T-helper 1 cell (primary cell): ENCODE measurements at places on chromosomes 4 and X.

GRCh38 chr4:47690611-47691010 lies 147.3 kb downstream of the CORIN start:
- no peak for DNase-seq

DNA sequence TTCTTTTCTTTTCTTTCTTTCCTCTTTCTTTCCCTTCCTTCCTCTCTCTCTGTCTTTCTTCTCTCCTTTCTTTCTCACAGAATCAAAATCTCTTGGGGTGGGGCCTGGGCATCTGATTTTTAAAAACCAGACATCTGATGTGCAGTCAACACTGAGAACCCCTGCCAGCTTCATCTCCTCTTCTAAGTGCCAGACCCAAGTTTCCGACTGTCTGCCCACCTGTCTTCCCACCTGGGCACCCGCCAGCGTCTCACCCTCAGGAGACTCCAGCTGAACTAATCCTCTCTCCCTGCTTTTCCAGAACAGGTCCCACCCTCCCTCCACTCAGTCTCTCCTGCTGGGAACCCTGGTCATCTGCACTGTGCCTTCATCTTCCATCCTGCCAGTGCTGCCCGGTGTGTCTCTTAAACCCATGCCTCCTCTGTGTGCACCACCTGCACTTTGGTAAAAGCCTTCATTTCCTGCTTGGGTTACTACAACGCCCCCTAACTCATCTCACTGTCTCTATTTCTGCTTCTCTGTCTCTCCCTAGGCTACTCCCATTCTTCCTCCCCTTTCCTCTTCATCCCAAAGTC lies 2.8 kb downstream of the SOD3 start:
- no peak for DNase-seq

GRCh38 chrX:65925592-65925991 lies 114.3 kb downstream of the VSIG4 start:
- DNase-seq = no peak

DNA sequence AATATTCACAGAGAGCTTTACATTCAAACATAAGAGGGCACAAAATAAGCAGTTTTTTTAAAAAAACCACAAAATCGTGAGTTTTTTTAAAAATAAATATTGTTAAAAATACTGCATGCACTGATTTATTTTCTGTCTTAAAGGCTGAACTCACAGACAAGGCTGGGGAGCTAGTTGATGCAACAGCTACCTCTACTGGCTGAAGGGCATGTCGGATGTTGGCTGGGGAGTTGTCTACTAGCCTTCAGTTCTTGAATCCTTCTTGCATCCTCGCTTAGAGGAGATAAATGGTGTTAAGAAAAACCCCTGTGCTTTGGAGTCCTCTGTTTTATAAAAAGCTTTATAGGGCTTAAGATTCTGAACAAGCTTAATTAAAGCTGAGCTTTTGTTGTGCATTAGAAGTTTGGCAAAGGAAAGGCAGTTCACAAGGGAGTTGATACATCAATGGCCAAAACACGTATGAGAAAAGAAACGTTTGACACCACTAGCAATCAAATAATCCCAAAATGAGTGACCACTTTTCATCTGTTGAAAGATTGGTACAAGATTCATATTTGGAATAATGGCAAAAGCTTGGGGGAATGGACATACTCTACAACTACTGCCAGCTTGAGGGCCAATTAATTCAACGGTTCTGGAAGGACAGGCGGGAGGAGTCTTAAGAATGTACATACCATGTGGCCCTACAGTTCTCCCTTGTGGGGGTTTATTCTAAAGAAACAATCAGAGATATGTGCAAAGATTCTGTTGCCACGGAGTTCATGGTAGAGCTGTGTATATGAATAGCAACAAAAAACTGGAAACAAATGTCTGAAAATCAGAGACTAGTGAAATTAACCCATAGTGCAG lies 94.7 kb downstream of the SEL1L3 start:
- no peak for DNase-seq

DNA sequence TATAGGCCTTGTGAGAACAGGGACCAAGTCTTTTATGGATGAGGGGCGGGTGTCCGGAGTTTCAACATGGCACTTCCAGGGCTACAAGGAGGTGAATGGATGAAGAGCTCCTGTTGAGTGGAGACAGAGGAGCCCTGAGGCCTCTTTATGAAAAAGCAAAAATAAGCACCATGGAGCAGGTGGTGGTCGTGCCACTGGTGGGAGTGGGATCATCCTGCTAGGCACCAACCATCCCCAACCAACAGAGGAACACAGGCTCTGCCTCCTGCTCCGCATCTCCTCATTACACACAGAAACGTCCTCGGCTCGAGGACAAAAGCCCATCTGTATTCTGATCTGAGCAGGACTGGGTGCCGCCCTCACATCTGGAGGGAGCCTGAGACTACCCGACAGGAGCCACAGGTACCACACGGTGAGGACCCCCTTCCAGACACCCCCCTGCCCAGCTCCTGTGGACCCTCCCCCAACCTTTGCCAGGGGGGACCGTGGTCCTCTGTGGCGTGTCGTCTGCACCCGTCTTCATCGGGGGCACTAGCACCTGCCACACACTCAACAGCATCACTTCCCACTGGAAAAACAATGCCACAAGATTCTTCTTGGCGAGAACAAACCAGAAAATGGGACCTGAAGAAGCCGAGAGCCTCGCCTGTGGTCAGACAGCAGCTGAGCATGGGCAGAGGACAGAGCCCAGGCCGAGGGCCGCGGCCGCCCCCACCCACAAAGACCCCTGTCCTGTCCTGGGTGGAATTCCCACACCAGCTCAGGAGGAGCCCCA lies 3.9 kb upstream of the PDE6B start:
- DNase-seq = no peak

- DNase-seq = no peak
Measured at GRCh38 chr4:185993328-185993973, 75.5 kb upstream of the TLR3 start.

DNA sequence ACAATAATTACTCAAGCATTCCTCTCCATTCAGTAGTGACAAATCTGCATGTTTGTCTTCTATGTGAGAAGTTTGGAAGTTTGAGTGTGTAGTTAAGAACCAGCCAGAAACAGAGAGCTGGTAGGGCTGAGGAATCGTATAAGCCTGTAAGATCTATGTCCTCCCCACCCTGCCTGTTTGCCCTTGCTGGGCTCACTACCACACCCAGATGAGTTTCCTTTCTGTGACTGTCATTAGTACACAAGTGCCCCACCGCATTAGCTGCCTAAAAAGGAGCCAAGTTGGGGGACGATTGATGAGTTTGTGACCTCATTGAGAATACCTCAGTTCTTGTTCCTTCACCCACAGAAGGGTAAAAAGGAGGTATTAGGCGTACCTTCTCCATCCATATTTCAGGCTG lies 28.3 kb downstream of the DOCK11 start:
- peak; percentile 38 for DNase-seq

DNA sequence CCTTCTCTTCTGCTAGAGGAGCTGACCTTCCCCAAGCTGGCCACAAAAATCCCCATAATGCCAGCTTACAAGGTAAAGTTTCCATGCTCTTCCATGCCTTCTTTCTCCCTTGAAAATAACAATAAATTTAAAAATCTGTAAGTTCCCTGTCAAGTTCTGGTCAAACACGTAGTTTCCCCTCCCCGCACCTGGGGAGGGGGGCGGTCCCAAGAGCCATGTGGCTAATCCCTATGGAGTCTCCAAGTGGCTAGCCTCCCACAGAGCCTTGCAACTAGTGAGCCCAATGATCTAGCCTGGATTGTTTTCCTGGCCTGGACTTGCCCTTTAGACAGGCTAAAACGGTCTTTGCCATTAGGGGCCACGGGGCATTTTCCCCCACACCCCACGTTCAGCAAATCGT lies 2.1 kb upstream of the NRK start:
- no peak for DNase-seq

DNA sequence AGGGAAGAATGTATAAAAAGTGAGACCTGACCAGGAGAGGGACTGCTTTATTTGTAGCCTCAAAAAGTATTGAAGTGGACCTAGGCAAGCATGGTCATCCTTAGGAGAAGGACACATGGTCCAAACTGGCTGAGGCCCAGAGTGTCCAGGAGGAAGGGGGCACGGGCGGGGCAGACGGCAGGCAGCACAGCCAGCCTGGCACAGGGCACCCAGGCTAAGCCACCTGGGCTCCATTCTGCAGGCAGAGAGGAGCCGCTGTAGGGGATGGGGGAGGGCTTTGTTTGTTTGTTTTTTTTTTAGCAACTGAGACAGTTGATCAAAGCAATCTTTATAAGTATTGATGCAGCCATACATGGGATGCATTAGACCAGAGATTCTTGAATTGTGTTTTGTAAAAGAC lies 188.6 kb downstream of the PRDM5 start:
- no peak for DNase-seq

GRCh38 chr4:119271361-119272085 lies 50.4 kb downstream of the FABP2 start:
- DNase-seq = no peak

- DNase-seq = no peak
Measured at GRCh38 chrX:132414404-132414803, 74.4 kb downstream of the MBNL3 start.

- DNase-seq = no peak
Measured at GRCh38 chr4:120754590-120754989, 167.9 kb downstream of the PRDM5 start.

DNA sequence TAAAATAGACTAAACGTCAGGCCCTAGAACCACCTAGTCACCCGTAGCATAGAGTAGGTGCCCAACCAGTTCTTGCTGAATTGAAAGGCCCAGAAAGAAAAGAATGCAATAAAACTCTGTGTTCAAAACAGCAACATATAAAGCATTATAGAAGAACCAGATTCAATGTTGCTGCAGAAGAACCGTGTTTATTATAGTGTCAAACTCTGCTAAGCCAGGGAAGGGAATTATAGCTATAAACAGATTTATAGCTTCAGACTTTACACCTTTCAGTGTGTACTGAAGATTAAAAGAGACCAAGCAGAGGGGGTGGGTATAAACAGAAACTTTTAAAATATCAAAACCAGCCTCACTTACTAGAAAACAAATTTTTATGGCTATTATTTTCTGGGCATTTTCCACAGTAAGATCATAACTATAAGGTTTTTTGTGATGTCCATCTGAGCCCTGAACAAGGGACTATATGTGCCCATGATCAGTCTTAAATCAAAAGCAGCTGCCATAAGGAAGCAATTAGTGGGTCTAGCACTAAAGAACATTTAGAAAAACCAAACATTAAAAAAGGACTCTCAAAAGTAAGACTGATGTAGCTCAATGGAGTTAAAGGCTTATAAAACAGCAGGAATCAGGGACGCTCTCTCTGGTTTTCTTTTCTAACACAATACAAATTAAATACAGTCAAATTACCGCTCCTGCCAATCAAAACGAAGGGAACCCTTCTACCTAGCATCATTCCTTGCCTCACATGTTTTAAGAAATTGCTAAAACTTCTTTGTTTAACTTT lies 219.7 kb upstream of the ETNPPL start:
- DNase-seq = no peak

DNA sequence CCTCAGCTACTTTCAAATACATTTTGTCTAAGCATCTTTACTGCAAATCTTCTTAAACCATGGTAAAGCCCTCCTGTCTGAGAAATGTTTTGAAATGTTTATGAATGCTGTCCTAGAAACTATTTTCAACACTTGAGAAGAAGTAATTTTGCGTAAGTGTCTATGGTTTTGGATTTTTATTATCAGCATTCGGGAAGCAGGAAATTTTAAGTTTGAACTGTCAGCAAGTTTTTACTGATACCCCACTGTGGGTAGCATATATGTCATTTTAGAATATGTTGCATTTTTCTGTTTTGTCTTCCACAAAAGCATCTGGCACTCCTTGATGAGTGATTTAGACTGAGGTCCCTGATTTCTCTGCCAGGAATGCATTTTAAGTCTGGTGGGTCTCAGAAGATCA lies 302.4 kb upstream of the GIMD1 start:
- DNase-seq = no peak

- no peak for DNase-seq
Measured at GRCh38 chrX:94850811-94851210, 1176.8 kb downstream of the FAM133A start.

GRCh38 chr4:142563682-142564291 lies 282.3 kb downstream of the INPP4B start:
- DNase-seq = no peak

DNA sequence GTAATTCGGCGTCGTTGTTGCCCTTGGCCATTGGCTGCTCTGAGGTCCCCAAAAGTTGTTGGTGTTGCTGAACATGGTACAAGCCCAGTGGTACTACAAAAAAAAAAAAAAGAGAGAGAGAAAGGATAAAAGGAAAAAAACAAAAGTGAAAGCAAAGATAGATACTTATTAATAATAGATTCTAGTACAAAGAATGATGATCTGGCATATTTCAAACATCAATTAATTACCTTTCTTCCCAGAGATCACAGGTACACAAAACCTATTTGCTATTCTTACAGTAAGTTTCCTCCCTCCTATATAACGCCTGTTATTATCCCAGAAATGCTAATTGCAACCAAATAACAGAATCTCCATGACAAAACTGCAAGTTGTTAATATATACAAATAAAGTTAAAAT lies 188.9 kb downstream of the FBXW7 start:
- DNase-seq = no peak

- DNase-seq = no peak
Measured at GRCh38 chr4:120893314-120893713, 29.2 kb downstream of the PRDM5 start.

DNA sequence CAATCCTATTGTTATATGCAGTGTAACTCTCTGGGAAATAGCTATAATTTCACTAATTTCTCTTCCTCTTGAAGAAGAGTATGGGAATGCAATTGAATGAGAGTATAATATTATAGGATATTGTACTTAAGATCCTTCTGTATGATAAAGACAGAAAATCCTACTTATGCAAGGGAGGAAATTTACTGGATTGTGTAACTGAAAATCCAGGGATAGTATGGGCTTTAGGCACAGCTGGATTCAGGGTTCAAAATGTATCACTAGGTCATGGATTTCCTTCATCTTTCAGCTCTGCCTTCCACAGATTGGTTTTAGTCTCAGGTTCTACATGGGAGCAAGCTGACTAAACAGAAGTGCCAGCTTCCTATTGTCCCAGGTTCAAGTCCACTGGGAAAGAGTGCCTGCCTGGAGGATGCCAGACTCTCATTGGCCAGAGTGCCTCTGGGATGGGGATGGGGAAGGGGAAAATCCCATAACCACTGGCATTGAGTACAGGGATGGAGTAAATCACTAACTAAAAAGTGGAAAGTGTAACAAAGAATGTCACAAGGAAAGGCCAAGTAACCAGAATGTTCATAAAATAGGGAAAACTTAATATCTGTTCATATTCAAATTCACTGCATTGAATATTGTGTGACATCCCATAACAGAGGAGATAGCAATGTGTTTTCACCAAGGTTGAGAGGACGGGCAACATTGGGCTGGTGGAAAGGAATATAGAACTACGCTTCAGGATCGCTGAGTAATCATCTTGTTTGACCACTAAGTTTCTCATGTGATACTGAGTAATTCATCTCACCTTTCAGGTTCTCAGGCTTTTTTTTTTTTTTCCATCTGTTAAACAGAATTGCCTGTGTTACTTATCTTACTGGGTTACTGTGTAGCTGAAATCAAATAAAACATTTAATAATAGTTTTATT lies 75.7 kb downstream of the ANXA3 start:
- DNase-seq = no peak

- DNase-seq = no peak
Measured at GRCh38 chr4:56681853-56682525, 893 bp upstream of the HOPX start.

GRCh38 chr4:134740290-134740689 lies 538.7 kb upstream of the PABPC4L start:
- no peak for DNase-seq
